HCEC 1CT (cell line): ENCODE measurements at places on chromosomes 6 and 20.

- no peak for DNase-seq
Observed at GRCh38 chr6:35038076-35038475, 103.1 kb downstream of the TCP11 start.

DNA sequence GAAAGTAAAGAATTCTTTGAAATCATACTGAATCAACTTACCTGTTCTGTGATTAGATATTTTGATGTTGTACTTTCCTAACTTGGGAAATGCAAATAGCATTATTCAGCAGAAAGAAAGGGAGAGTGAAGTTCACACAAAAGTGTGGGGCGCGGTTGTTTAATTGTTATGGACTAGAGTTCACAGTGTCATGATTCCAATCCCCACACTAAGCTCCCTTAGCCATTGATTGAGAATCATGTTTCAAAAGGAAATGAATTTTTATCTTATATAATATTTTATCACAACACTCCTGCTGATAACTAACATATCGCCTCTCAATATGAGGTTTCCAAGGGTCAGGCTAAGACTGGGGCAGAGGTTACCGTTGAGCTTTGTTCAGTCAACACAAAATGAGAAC lies 3.0 kb upstream of the GSTA5 start:
- DNase-seq = no peak

DNA sequence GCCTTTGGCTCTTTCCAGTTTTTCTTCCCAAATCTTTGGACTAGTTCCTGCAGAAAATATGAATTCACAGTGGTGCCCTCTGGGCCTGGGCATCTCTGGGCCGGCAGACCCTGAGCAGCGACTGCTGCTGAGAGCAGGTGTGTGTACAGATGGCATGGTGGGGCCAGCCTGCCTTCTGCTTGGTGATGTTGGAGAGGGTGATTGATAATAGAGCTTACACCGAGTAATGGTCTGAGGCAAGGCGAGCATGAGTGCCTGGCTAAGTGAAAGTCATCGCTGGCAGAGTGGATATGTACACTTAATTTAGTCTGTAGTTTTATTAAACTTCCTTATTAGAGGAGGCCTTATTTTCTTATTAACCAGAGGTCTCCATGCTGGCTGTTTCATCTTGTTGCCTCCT lies 156.9 kb downstream of the CDKAL1 start:
- no peak for DNase-seq

GRCh38 chr6:107735906-107736635 lies 88.0 kb downstream of the SCML4 start:
- no peak for DNase-seq

- peak; percentile 56 for DNase-seq
Observed at GRCh38 chr6:127606131-127606562, 29.2 kb downstream of the C6orf58 start.

GRCh38 chr6:24546439-24546838 lies 51.7 kb downstream of the ALDH5A1 start:
- no peak for DNase-seq

DNA sequence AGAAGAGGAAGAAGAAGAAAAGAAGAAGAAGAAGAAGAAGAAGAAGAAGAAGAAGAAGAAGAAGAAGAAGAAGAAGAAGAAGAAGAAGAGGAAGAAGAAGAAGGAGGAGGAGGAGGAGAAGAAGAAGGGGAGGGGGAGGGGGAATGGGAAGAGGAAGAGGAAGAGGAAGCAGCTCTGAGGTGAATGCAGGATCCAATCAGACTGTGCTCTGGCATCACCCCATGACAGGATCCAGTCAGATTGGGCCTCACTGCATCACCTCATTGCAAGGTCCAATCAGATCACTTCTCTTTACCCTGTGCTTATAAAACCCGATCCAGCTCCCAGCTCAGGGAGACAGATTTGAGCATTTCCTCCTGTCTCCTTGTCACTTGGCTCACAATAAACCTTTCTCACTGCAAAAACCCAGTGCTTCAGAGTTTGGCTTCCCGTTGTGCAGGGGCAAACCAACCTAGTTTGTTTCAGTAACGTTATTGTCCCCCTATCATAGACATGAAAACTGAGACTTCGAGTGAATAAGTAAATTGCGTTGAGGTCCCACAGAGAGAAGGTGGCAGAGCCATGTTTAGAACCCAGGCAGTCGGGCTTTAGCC lies 28.6 kb upstream of the YWHAB start:
- no peak for DNase-seq

DNA sequence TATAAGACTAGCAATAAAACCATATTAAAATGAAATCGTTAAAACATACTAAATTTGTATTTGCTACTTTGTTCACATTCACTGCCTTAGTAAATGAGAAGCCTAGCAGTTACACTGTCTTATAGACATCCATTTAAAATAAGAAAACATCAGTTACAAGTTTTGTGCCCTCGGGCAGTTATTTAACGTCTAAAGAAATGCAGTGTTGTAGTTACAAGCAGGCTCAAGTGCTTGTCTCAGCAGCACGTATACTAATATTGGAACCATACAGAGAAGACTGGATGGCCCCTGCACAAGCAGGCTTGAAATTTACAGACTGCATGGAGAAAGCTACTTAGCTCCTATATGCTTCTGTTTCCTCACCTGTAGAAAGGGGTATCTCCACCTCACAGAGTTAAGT lies 93.1 kb downstream of the HACE1 start:
- no peak for DNase-seq

DNA sequence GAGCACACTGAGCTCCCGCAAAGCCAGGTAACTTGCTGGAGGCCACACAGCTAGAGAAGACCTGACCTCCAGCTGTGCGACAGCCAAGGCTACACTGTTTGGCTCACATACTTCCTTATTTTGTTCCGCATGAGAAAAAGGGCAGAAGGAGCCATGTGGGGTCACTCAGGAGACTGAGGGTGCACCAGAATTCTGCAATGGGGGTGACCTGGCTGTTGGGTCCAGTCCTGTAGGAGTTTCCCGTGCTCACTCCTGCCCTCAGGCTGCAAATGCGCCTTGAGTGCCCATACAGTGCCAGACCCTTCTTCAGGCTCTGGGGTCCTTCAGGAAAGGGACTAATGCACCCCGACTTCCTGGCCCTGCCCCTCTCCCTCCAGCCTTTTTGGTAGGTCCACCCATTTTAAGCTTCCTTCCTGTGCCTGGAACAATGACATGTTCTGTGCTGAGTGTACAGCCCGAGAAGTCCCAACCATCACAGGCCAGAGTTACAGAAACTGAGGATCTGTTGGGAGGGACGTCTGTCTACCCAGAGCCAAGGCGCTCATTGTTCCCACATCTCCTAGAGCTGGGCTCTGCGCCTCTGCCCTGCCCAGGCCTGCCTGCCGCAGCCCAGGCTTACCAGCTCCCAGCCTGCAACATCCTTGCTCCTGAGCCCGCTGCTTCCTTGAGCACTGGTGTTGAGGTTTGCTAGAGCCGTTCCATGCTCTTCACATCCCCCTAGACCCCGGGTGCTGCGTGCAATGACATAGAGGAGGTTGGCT lies 33.5 kb upstream of the CD93 start:
- no peak for DNase-seq

DNA sequence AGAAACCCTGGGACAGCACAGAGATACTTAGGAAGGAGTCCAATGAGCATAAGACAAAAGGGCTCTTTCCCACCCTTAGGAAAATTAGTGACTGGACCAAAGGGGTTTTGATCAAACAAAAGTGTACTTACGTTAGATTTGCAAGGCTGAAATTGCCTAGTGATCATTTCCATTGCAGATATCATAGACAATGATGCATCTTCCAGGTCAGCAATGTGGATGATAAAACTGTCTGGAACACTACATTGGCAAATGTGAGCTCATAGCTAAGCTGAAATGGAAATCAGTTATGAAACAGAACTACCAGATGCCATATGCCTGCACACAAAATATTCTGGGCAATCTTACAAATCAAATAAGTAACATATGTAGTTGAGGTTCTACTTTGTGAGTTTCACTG lies 34.0 kb downstream of the LY86 start:
- DNase-seq = no peak

- DNase-seq = no peak
Observed at GRCh38 chr6:15368186-15368585, 122.3 kb downstream of the JARID2 start.

GRCh38 chr6:106533054-106533453 lies 96.2 kb downstream of the RTN4IP1 start:
- DNase-seq = no peak

- DNase-seq = no peak
Observed at GRCh38 chr6:14452567-14453527, 335.3 kb downstream of the CD83 start.

DNA sequence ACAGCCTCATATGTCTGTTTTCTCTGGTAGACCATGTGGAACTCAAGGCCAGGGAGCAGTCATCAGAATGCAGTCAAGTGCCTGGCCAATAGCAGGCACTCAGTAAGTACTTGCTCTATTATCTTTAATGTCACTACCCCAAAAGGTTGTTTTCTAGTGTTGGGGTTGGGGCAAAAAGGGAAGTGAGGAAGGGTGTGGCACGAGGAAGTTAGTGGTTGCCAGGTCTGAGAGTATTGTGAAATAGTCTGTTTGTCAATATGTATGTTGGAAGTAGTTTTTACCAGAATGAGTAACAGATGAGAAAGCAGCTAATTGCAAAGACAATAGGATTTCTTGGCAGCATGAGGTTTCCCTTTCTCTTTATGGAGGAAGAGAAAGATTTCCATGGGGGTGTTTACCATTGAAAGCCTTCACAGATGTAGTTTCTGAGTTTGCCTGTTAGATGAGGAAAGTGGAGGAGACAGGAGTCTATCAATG lies 59.5 kb upstream of the ARMH2 start:
- DNase-seq = peak; percentile 32
